Urinary bladder (tissue), 4 donors: ENCODE measurements at places on chromosomes 3 and 15.

DNA sequence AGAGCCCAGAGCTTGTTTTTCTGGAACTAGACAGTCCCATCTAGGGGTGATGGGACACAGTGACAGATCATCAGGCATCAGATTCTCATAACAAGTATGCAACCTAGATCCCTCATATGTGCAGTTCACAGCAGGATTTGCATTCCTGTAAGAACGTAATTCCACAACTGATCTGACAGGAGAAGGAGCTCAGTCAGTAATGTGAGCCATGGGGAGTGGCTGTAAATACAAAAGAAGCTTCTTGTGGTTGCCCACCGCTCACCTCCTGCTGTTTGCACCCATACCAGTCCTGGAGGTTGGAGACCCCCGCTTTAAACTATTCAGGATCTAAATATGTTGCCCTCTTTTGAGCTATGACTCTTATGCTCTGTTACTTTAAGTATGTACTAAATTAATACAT is 167.3 kb downstream of the ALCAM start:
- DNase-seq = no peak

- no peak for DNase-seq
Observed at GRCh38 chr15:31457161-31457560, 130.5 kb downstream of the KLF13 start.

GRCh38 chr3:160210799-160211221 is 14.4 kb upstream of the C3orf80 start:
- no peak for DNase-seq

GRCh38 chr3:144462337-144462736 is 490.7 kb downstream of the DIPK2A start:
- DNase-seq = no peak

DNA sequence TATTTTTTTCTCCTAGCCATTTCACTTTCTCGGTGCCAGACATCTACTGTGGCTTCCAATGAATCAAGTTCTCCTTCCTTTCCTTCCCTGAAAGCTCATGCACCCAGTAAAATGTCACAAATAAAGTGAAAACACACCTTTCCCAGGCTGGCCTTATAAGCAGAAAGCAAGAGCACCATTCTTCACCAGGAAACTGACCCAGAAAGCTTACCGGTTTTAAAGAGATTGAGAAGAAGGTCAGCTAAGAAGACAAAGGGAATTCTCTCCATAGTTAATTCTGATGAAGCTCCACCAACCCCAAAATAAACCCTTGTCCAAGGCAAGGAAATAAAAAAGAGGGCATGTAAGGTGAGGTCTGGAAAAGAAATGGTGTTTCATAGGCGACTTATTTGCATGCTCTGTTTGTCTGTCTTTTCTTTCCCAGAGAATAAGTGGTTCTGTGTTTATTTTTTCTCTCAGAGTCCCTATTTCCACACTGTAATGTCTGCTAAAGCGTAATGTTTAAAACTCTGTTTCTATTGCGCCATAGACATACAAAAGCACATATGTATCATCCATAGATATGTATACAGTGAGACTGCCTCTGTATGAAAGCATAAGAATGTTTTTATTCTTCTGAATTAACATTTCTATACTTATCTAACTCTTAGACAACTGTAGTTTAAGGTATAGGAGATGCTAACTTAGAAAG is 2.8 kb downstream of the LSAMP start:
- DNase-seq = no peak

DNA sequence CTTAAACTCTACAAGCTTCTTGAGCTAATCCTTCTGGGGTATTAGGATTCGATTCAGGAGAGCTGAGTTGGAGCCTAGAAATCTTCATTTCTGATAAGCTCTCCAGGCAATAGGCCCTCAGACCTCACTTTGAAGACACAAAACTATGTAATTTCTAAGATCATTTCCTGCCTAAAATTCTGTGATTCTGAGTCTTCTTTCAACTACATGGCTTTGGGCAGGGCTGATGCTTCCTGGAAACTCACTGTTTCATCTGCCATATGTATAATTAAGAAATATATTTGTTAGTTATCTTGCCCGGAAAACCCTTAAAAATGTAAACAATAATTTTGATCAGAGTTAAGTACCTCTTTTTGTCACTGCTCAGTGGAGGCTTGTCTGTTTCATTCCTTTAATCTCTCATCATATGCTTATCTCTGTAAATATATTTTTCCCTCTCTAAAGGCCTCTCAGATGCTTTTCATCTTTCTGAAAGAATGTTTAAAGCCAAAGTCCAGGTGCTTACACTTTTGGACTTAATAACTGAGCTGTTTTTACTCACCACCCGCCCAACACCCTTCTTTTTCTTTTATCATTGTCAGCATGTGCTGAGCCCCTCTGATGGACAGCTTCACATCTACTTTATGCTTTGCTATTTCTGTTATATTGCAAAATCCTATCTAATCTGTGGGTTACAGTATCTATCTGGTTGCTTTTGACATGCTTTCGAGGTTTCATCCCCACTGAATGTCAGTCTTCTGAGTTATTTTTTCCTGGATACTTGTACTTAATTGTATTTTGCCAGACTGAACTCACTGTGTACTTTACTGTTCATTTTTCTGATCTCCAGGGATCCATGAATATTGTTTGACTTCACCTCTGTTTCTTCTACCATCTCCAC is 38.2 kb downstream of the FILIP1L start:
- DNase-seq = no peak

- no peak for DNase-seq
Observed at GRCh38 chr15:60534546-60534945, 55.6 kb upstream of the ICE2 start.

DNA sequence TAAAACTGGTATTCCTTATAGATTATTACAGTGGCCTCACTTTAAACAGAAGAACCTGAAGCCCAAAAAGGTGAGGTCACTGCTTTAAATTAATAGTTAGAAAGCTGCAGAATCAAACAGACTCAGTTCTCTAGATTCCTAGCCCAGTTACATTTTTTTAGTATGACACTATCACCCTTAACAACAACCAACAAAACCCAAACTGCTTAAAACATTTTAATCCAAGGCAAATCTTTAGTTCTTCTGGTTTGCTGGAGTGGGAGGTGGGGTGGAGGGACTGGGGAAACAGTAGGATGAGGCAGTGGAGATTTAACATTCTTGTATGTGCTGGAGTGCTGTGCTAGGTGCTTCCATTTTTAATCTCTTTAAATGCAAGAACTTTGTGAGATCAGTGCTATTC is 631.6 kb upstream of the KCNMB2 start:
- no peak for DNase-seq

DNA sequence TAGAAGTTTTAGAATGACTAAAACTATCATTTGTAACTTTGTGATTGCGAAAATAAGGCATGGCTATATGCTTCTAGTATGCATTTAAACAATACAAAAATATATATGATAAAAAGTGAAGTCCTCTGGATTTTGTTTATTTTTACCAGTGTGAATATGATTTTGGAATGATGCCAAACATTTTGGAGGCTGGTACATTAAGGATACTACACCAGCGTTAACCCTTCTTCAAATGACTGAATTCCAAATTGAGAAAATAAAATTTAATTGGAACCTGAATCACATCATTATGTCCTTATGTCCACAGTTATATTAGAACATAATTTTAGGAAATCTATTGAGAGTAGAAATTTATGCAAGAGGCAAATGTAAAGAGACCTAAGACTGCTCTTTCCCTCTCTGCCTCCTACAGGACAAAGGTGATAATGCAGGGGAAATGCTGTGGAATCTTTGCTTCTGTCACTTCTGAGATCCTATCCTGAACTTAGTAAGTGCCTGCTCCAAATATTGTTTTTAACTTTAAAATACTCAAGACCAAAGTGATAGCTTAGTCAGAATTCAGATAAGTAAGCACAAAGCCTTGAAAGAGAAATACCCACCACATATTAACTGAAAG is 121.1 kb upstream of the NANOGP8 start:
- DNase-seq = no peak

DNA sequence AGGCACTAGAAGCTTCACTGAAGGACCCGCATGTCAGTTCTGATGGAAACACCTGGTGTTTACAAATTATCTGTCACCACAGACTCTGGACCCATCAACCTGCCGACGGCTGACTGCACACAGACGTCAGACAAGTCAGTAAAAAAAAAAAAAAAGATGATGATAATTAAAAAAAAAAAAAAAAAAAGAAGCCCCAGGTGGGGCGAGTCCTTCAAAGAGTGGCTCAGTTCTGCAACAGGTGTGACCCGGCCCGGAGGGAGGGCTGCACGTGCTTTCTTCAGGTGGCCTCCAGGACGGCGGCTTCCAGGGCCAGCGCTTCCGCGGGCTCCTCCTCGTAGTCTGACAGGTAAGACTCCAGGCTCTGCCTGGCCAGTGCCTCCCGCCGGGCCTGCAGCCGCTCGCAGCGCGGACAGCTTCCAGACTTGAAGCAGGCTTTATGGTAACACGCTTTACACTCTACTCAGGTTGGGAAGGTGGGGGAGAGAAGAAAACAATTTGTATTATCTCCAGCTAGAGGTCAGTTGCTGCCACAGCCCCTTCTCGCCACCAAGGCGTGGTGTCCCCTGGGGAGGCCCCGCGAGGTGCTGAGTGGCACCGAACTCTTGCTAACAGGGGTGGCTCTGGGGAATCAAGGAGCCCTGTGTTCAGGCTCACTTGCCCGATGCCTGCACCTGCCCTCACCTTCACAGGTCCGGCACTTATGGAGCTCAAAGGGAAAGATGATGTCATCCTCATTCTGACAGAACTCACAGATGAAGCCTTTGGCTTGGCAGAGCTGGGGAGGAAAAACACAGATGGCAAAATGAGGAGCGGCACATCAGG is 61.8 kb downstream of the RUBCN start:
- DNase-seq = no peak

- no peak for DNase-seq
Observed at GRCh38 chr15:77632534-77633133, at the start of gene LINGO1. TSS of gene LINGO1 (minus strand) at chr15:77632912. CDS start at chr15:77632315, 597 bp downstream.

- no peak for DNase-seq
Observed at GRCh38 chr15:71664622-71665021, 145.7 kb upstream of the NR2E3 start.

GRCh38 chr3:117955196-117955595 is 1079.5 kb downstream of the IGSF11 start:
- no peak for DNase-seq

GRCh38 chr3:160473978-160474377 is 24.4 kb upstream of the TRIM59 start:
- DNase-seq = no peak

- no peak for DNase-seq
Observed at GRCh38 chr15:101213570-101213969, 38.3 kb downstream of the CHSY1 start.
